ENCODE measurements at places on chromosomes 1 and 21. TPM values are rescaled to one million over a fixed set of nuclear protein-coding genes. Genes with fewer than 3 reads are reported as not detected.

WNT9A gene
- total RNA-seq: 1.2 TPM

CGN gene
- total RNA-seq: 66.4 TPM

ETNK2 gene
- total RNA-seq: 59.4 TPM

C1orf94 gene
- total RNA-seq: not detected

SV2A gene
- total RNA-seq: 5.0 TPM

- no peak for DNase-seq
Measured at GRCh38 chr1:196295766-196296165, 312.5 kb downstream of the KCNT2 start.

Measured in hepatocyte (in vitro differentiated cells).